ENCODE measurements at places on chromosomes 3 and 15. TPM values are rescaled to one million over a fixed set of nuclear protein-coding genes. Genes with fewer than 3 reads are reported as not detected.

Gene LYZL4
- not detected for polyA plus RNA-seq

GRCh38 chr3:186361762-186362536, at the start of gene DGKG:
DGKG (minus strand) TSS chr3:186362234; CDS start chr3:186320459, 41,775 bp downstream.
- DNase-seq, result no peak

Gene MCF2L2
- polyA plus RNA-seq, result 1.7 TPM

- no peak for DNase-seq
Measured at GRCh38 chr3:27479806-27480543, 4.2 kb downstream of the SLC4A7 start.

DNA sequence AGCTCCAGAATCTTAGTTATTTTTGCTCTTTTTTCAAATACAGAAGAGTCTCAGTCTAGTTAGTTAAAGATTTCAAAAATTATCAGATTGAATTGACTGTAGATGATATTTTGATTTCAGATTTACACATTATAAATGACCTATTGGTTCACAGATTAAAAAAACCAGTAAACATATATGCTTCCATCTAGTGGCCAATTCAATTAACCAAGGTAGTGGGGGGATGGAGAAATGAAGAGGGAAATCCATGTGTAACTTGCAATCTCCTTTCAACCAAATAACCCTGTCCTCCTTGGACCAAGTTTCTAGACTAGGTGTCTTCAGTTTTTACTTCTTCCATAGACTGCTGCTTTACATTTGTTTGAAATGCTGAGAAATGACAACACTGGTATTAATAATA, 789.8 kb downstream of the ROBO1 start:
- DNase-seq, result no peak
